AG09319 (cell line): ENCODE measurements at places on chromosomes 5 and 9.

DNA sequence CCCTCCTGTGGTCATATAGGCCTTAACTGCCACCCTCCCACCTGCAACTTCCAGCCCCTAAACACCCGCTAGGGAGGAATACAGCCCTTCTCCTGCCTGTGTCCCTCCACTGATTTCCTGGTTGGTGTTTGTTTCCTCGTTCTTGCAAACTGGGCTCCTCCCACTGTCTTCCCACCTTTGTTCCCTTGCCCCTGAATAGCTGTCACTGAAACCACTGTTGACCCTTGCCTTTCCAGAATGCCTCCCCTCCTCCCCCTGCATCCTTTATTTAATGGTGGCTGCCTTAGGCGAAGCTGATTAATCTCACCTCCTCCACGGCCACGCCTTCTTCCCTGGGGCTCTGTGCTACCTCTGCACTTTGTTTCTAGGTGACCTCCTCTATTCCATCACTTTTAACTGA lies 626.7 kb downstream of the BNC2 start:
- DNase-seq, result no peak

- no peak for DNase-seq
Observed at GRCh38 chr5:40089269-40089668, 590.4 kb upstream of the PTGER4 start.

- no peak for DNase-seq
Observed at GRCh38 chr5:132510076-132510475, 19.5 kb upstream of the IRF1 start.

- no peak for DNase-seq
Observed at GRCh38 chr9:35556776-35557175, 48.3 kb upstream of the TESK1 start.

DNA sequence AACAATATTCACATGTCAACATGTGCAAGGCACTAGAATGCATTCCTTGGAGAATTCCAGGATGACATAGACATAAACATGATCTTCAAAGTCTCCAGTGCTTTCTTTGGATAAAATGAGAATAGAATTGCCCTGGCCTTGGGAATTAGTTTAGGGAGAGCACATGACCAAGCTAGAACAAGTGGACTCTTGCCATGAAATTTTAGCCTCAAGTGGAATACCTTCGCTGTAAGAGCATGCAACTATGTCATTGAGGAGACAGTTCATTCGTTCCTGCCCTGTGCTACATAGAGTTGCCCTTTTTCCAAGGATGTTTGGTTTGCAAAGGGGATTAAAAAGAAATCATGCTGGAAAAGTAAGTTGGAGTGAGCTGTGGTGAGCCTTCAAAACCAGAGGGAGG lies 42.7 kb downstream of the ZFAND5 start:
- DNase-seq, result no peak

DNA sequence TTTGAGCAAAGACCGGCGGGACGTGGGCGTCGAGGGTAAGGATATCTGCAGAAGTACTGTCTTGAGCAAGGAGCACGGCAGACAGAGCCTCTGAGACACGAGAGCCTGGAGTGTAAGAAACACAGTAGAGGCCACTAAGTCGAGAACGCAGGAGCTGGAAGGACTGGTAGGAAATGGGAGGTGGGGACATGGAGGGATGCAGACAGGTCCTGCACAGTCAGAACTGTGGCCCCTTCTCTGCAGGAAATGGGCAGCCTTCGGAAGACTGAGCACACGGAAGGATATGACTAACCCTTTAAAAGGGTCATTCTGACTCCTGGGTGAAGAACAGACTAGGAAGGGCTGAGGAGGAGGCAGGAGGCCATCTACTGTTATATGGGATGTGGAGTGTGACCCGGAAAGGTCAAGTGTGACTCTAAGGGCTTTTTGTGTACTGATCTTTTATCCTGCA lies 1.4 kb upstream of the CAMSAP1 start:
- no peak for DNase-seq

- no peak for DNase-seq
Observed at GRCh38 chr9:124017929-124018729, 6.6 kb downstream of the LHX2 start.

GRCh38 chr9:111052791-111053190 lies 14.5 kb upstream of the LPAR1 start:
- DNase-seq, result no peak

- DNase-seq, result no peak
Observed at GRCh38 chr5:8981496-8981895, 564.4 kb downstream of the SEMA5A start.

- no peak for DNase-seq
Observed at GRCh38 chr5:111266491-111266890, 42.3 kb downstream of the CAMK4 start.

GRCh38 chr5:104186100-104186499 lies 623.5 kb upstream of the NUDT12 start:
- DNase-seq, result no peak

DNA sequence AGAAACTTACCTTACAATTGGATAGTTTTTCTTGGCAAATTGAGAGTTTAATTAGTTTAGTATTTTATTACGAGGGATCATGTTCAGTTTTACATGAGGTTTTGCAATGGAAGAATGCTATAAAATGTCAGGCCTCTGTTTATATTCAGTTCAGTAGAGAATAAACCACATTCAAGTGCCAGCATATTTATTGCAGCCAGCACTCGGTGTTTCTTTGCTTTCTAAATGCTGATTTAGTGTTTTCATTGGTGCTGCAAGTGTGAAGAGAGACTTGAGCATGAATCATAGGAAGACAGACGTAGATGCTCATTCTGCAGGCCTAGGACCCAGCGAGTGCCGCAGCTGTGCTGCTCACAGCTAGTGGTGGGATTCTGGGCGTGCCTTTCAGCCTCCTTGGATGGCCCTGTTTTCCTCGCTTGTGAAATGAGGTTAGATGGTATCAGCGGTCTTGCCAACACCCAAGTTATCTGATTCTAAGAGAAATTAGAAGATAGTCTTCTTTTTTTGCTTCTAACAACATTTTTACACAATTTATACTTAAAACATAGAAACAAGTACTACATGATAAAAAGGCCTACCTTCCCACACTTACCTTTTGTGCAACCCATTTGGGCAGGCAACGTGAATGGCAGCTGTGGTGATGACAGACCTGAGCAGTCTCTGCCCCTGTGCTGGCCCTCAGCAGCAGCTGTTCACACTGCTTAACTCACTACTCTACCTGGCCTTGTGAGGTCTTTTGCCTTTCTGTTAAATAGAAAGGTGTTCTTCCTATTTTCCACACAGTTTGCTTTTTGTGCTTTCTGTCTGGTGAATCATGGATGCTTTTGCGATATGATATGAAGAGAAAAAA lies 26.8 kb upstream of the TNFAIP8 start:
- DNase-seq, result peak; percentile 37

DNA sequence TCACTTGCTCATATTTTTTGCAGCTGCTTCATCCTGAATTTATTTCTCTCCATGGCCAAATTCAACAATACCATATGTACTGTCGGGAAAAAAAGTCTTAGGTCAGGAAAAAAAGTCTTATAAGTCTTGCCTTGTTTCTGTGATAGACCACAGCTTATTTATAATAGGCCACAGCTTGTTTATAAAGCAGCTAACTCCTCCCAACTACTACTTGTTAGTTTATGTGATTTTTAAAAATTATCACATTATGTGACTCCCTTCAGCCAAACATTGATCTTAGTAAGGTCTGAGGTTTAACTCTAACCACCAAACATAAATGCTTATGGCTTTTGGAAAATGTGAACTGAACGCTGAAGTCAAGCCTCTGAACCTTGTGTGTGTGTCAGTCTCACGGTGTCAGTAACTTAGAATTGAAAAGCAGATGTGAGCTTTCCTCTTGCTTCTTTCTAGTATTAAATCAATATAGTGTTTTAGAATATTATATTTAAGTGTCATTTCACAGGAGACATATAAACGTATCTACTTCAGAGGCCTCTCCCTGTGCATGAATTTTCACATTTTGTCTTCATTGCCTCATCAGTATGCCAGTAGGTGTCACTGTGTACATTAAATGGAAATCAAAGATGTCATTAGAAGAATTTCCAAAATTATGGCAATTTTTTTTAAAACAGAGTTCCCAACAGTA lies 51.3 kb downstream of the SNX24 start:
- DNase-seq, result no peak

- DNase-seq, result no peak
Observed at GRCh38 chr9:20417373-20418080, 204.8 kb downstream of the MLLT3 start.

DNA sequence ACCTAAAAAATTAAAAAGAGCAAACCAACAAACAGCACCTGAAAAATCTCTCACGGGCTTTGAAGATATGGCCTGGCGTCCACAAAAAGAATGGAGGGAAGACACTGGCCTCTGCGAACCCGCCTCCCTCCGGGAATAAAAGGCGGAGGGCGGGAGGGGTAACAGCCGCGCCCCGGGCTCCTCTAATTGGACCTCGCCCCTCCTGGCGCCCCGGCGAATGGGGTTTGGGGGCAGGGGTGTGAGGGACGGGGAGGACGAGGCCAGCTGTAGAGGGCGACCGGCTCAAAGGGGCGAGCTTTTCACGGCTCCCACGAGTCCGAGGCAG lies 753 bp downstream of the FANCC start:
- no peak for DNase-seq

DNA sequence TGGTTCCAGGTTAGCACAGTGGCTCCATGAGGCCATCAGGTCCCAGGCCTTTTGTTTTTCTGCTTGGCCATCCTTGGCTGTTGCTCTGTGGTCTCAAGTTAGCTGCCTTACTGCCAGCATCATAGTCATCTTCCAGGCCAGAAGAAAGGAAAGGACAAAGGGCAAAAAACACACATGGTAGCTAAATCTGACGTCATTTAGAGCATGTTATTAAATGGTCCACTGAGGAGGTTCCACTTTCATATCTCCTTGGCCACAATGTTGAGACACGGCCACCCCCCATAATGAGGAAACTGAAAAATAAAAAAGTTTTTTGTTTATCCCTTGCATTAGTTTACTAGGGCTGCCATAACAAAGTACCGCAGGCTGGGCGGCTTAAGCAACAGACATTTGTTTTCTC lies 106.4 kb upstream of the NIPBL start:
- DNase-seq, result no peak

GRCh38 chr5:54098267-54098666 lies 212.1 kb downstream of the ARL15 start:
- DNase-seq, result no peak

- DNase-seq, result no peak
Observed at GRCh38 chr9:131333771-131334628, 44.5 kb downstream of the PLPP7 start.

- DNase-seq, result no peak
Observed at GRCh38 chr5:140978260-140978659, 12.0 kb downstream of the PCDHAC2 start.

DNA sequence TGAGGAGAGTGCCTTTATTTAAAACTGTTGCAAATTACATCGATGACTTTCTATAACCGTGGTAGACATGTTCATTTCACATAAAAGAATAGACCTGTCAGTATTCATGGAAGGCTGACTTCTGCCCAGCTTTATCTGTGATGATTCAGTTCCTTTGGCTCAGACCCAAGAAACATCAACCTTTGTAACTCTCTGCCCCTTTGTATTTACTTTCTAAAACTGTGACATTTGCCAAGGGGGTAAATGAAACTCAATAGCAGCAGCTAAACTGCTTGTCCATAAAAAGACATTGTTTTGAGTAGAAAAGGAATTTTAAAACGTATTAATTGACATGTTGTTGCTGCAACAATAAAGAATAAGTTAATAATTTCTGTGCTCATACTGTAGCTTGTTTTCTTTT lies 137.8 kb upstream of the ANKH start:
- peak; percentile 29 for DNase-seq

DNA sequence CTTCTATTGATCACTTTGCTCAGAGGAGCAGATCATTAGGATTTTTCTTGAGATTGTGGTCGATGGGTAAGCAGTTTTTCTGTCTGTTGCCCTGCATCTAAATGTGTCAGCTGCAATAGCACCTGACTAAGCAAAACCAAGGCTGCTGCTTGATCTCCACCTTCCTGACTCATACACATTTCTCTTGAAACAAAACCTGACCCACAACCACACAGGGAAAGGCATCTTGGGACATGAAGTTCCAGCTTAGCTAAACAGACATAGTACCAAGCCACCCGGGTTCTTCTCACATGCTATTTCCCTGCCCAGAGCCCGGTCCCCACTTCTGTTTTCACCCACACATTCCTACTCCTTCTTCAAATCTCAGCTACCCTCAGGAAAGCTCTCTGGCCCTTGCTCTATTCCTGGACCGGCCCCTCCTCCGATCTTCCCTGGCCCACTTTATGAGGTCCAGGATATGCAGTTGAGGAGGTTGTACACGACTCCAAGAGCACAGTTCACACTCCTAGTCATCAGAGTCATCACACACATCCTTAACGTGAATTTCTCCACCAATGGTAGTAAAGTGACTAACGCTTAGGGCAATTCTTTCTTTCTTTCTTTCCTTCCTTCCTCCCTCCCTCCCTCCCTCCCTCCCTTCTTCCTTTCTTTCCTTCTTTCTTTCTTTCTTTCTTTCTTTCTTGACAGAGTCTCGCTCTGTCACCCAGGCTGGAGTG lies 16.0 kb upstream of the ZBTB43 start:
- no peak for DNase-seq

DNA sequence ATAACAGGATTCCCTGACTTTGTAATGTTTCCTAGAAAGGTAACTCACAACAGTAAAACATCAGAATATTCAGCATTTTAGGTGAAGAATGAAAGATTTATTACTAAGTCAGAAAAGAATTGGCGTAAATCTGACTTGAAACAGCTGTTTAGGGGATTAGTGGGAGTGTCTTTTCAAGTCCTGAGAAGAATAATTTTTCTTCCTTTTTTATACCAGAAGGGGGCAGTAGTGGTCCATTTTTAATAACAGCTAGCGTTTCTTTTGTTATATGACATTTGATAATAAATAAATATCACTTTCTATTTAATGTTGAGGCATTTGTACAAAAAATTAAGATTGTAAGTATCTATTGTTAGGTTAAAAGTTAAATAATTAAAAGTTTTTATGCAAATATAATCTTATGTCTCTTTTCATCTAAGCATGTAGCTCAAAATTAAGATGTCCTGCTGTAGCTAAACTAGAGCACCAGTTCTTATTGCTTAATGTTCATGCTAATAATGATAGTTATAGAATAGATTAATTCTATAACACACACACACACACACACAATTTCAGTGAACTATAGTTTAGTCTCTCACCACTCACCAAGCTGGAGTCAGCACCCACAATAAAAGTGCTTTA lies 258.7 kb upstream of the ARRDC3 start:
- peak; percentile 2 for DNase-seq
